ENCODE measurements at places on chromosomes 2 and 18. TPM values are rescaled to one million over a fixed set of nuclear protein-coding genes. Genes with fewer than 3 reads are reported as not detected.

The GYPC gene
- 13.3 TPM for total RNA-seq

The IHH gene
- total RNA-seq = 10.8 TPM

DNA sequence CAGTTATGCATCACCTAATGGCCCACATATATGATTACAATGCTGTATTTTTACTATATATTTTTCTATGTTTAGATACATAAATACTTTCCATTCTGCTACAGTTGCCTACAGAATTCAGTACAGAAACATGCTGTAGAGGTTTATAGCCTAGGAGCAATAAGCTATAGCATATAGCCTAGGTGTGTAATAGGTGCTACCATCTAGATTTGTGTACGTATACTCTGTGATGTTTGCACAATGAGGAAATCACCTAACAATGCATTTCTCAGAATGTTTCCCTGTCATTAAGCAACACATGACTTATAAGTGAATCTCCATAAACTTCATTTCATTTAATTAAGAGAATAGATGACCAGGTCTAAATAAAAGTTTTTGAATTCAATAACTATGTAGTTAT is 43.5 kb downstream of the SLC38A11 start:
- no peak overlapping the region for H3K4me3 ChIP-seq
- no peaks in the 10 kb centered on the region for H3K36me3 ChIP-seq
- peak overlapping the region; percentile 65 for H3K27ac ChIP-seq
- H3K4me1 ChIP-seq = peaks cover 47% of the 10 kb centered on the region
- DNase-seq = no peak
- no peaks in the 10 kb centered on the region for H3K27me3 ChIP-seq

GRCh38 chr2:5482929-5483331 is 209.3 kb upstream of the SOX11 start:
- H3K36me3 ChIP-seq = no peaks in the 10 kb centered on the region
- peaks cover 33% of the 10 kb centered on the region for H3K4me1 ChIP-seq
- DNase-seq = no peak
- H3K27ac ChIP-seq = peak overlapping the region; percentile 83
- H3K4me3 ChIP-seq = peak overlapping the region; percentile 72
- peaks cover 3% of the 10 kb centered on the region for H3K27me3 ChIP-seq

DNA sequence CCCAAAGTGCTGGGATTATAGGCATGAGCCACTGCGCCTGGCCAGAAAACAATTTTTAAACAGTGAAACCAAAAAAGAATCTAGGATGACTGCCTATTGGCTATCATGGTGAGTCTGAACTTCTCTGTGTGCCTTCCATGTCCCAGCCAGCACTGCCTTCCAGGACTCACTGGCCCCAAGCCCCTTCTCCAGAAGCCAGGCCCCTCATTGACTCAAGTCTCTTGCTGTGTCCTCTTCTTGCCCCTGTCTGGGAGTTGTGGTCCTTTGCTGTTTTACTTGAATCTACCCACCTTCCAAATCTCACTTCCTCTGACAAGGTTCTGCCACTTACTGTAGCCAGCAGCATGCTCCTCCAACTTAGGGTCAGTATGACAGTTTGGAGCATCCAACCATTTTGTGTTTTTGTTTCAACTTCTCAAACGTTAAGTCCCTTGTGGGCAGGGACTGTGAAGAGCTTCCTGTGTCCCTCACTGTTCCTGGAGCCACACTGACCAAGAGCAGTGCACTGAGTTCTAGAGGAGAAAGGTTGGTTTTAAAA is 41.7 kb downstream of the ST3GAL5 start:
- DNase-seq = no peak
- no peak overlapping the region for H3K27ac ChIP-seq
- no peaks in the 10 kb centered on the region for H3K4me1 ChIP-seq
- H3K36me3 ChIP-seq = peaks cover 21% of the 10 kb centered on the region
- no peak overlapping the region for H3K4me3 ChIP-seq

DNA sequence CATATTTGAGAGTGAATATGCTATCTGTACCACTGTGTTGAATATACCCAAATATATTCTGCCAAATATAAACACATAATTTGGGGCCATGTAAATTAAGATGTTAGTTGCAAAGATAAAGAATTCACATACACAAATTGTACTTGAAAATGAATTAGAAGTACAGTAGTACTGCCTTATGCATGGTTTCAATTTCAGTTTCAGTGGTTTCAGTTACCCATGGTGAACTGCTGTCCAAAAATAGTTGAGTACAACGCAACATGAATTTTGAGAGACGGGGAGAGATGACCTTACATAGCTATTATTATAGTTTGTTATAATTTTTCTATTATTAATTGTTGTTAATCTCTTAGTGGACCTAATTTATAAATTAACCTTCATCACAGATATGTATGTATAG is 1313.0 kb upstream of the FAM98A start:
- H3K4me3 ChIP-seq = no peak overlapping the region
- H3K27ac ChIP-seq = no peak overlapping the region
- no peak for DNase-seq
- no peaks in the 10 kb centered on the region for H3K27me3 ChIP-seq
- no peaks in the 10 kb centered on the region for H3K4me1 ChIP-seq

DNA sequence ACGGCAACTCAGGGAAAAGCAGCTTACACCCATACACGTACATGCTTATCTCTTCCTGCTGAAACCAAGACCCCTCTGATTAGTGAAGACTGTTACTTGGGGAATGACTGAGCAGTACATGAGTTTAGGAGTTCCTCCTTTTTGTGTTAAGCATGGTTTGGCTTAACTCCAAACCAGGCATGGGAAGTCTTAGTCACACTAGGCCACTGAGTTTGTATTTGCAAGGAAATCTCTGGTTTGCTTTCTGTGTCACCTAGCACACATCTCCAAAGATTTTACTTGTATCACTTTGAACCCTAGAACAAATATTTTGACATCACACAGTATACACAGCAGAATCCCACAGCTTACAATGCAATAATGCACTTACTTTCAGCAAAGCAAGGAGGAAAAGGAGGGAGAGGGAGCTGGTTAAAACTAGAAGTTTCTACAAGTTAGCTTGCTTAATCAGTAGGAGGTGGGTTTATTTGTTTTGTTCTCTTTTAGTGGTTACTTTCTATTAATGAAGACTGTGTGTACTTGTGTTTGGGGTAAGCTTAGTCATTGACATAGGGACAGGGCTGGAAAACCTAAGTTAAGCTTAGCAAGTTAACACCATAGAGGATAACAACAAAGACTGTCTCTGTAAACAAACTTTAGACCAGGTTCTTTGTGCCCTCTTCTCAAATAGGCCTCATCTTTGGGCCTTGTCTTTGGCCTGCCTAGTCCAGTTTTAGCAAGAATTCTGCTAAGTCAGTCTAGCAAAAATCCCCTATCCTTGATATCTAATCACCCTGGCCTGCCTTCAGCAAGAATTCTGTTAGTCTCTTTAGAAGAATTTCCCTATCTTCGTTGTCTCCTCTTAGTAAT is 219.4 kb downstream of the MREG start:
- H3K4me1 ChIP-seq = peaks cover 36% of the 10 kb centered on the region
- H3K27me3 ChIP-seq = no peaks in the 10 kb centered on the region
- H3K36me3 ChIP-seq = no peaks in the 10 kb centered on the region
- no peak for DNase-seq

- DNase-seq = no peak
- no peaks in the 10 kb centered on the region for H3K27me3 ChIP-seq
- peaks cover 38% of the 10 kb centered on the region for H3K36me3 ChIP-seq
- peaks cover 16% of the 10 kb centered on the region for H3K4me1 ChIP-seq
- no peak overlapping the region for H3K4me3 ChIP-seq
- H3K27ac ChIP-seq = no peak overlapping the region
Observed at GRCh38 chr18:51182824-51183223, 14.7 kb downstream of the MEX3C start.

DNA sequence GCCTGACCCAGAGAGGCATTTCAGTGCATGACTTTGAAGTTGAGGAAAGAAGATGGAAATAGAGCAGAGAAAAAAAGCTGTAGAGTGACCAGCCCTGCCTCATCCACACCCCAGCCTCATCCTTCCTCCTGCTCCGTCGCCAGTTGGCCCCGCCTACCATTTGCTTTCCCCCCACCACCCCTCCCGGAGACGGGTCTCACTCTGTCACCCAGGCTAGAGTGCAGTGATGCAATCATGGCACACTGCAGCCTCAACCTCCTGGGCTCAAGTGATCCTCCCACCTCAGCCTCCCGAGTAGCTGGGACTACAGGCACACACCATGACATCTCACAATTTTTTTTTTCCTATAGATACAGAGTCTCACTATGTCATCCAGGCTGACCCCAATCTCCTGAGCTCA is 200.8 kb downstream of the EPHA4 start:
- no peak overlapping the region for H3K27ac ChIP-seq
- no peaks in the 10 kb centered on the region for H3K36me3 ChIP-seq
- DNase-seq = no peak
- H3K4me3 ChIP-seq = no peak overlapping the region
- H3K27me3 ChIP-seq = peaks cover 21% of the 10 kb centered on the region

- H3K27ac ChIP-seq = no peak overlapping the region
- H3K36me3 ChIP-seq = peaks cover 8% of the 10 kb centered on the region
- no peak for DNase-seq
- no peaks in the 10 kb centered on the region for H3K4me1 ChIP-seq
- no peak overlapping the region for H3K4me3 ChIP-seq
Observed at GRCh38 chr2:24754985-24755705, 38.0 kb downstream of the PTRHD1 start.

The MBD2 gene
- 48.8 TPM for total RNA-seq

- H3K27me3 ChIP-seq = peaks cover 11% of the 10 kb centered on the region
- H3K4me3 ChIP-seq = peak overlapping the region; percentile 49
- H3K36me3 ChIP-seq = no peaks in the 10 kb centered on the region
- DNase-seq = no peak
- H3K27ac ChIP-seq = peak overlapping the region; percentile 13
Observed at GRCh38 chr2:236972491-236973342, 113.0 kb upstream of the COPS8 start.

The SLC38A11 gene
- 13.4 TPM for total RNA-seq

- H3K4me1 ChIP-seq = no peaks in the 10 kb centered on the region
- H3K27me3 ChIP-seq = no peaks in the 10 kb centered on the region
- H3K27ac ChIP-seq = no peak overlapping the region
- no peak overlapping the region for H3K4me3 ChIP-seq
- DNase-seq = no peak
Observed at GRCh38 chr18:75592527-75592926, 165.0 kb upstream of the SMIM21 start.

DNA sequence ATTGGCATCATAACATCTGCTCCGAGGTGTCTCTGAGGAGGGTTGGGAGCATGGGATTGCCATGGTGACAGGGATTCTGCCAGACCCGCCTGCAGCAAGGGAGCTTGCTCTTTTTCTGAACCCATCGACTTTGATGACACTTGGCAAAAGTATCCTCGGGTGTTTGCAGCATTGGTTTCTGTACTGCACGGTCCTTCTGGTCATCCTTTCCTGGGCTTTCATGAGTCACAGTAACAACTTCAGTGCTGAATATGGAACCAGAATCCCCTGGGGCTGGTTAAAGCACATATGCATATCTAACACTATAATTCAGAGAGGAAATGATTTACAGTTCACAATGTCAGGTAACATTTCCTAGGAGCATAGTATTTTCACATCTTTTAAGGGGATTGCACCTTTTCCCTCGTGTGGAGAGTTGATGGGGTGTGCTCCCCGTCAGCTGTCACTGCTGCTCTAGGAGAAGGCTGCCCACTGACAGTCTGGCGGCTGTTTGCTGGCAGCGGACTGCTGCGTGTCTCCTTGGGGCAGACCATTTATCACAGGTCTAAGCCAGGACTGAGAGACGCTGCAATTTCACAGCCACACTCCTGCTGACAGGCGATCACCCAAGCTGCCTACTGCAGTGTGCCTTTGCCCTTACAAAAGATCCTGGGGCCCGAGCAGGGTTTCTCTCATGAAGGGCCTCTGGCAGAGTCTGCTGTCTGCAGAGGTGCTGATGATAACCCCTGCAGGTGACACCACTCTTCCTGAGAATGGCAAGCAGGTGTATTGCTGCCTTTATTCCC is 425.3 kb downstream of the THSD7B start:
- H3K36me3 ChIP-seq = peaks cover 5% of the 10 kb centered on the region
- H3K4me1 ChIP-seq = no peaks in the 10 kb centered on the region
- DNase-seq = no peak
- no peak overlapping the region for H3K27ac ChIP-seq
- H3K27me3 ChIP-seq = peaks cover 37% of the 10 kb centered on the region
- no peak overlapping the region for H3K4me3 ChIP-seq

The MC5R gene
- not detected for total RNA-seq

The TEX44 gene
- not detected for total RNA-seq

- no peak overlapping the region for H3K4me3 ChIP-seq
- no peaks in the 10 kb centered on the region for H3K27me3 ChIP-seq
- no peak for DNase-seq
- peaks cover 37% of the 10 kb centered on the region for H3K4me1 ChIP-seq
Observed at GRCh38 chr18:77066689-77067088, 65.9 kb downstream of the MBP start.

GRCh38 chr2:205913668-205914067 is 172.3 kb downstream of the INO80D start:
- H3K4me3 ChIP-seq = no peak overlapping the region
- H3K4me1 ChIP-seq = peaks cover 13% of the 10 kb centered on the region
- no peaks in the 10 kb centered on the region for H3K36me3 ChIP-seq
- H3K27ac ChIP-seq = peak overlapping the region; percentile 39
- DNase-seq = no peak

The DSG2 gene
- total RNA-seq = 117 TPM

GRCh38 chr2:163132850-163133249 is 294.3 kb upstream of the KCNH7 start:
- no peak for DNase-seq
- H3K4me3 ChIP-seq = no peak overlapping the region
- no peaks in the 10 kb centered on the region for H3K27me3 ChIP-seq

The HOXD8 gene
- 2.8 TPM for total RNA-seq

GRCh38 chr2:65922794-65923193 is 490.4 kb upstream of the SPRED2 start:
- H3K36me3 ChIP-seq = no peaks in the 10 kb centered on the region
- H3K4me1 ChIP-seq = peaks cover 9% of the 10 kb centered on the region
- H3K4me3 ChIP-seq = no peak overlapping the region
- H3K27ac ChIP-seq = peak overlapping the region; percentile 11

The HOXD11 gene
- 0.21 TPM for total RNA-seq

DNA sequence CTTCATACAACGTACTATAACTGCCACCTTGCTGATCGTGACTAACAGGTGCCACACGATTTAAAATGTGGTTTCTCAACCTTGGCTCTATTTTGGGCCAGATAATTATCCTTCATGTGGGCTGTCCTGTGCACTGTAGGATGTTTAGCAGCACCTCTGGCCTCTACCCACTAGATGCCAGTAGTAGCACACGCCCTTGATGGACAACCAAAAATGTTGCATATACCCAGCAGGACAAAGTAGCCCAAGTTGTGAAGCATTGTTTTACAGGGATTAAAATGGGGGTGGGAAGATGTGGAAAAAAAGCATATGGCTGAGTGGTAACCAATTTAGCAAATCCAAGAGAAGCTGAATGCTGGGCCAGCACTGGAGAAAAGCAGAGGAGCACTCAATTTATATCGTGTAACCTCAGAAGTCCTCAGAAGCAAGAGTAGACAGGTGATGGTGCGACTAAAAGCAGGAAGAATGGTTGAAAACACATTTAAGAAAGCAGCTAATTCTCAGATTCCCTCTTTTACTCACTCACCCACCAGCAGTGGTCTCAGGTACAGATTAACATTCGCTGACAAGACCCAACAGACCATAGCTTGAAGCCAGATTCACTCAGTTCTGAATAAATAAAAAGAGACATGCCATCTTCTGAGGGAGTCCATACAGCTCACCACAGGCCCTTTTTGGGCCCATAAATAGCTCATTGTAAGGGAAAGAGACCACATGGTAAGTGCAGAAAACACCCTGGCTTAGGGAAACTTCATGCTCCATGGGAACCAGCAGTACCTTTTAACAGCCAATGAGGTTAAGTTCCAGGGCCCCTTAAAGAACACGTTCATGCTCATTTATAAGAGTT is 50.6 kb downstream of the RAPH1 start:
- no peaks in the 10 kb centered on the region for H3K27me3 ChIP-seq
- DNase-seq = no peak
- no peak overlapping the region for H3K4me3 ChIP-seq
- H3K27ac ChIP-seq = no peak overlapping the region

The SPP2 gene
- total RNA-seq = not detected
